ENCODE measurements at places on chromosomes 3 and 15.

GRCh38 chr15:60003243-60004008, 685 bp upstream of the FOXB1 start:
- DNase-seq: no peak

GRCh38 chr15:85789496-85789875, 5.2 kb downstream of the KLHL25 start:
- DNase-seq: no peak

- no peak for DNase-seq
Observed at GRCh38 chr15:78389738-78390137, 48.3 kb upstream of the IREB2 start.

GRCh38 chr3:193731656-193732055, 138.6 kb downstream of the OPA1 start:
- no peak for DNase-seq

- peak; percentile 35 for DNase-seq
Observed at GRCh38 chr3:57803647-57804081, 47.6 kb downstream of the SLMAP start.

DNA sequence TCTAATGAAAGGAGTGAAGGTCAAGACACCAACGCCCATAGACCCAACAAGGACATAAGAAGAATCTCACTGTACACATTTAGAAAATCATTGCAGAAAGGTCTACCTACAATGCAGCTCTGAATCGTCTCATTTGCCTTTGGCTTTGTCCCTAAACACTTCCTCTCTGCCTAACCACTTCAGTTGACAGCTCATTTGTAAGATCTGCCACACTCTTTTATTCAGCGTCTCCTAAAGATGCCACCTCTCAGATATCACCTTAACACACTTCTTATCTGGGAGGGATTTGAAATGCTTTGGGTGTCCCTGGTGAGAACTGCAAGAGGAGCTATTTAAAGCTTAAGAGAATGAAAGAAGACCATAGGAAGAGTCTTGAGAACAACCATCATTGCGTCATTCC, 38.7 kb downstream of the RAB27A start:
- DNase-seq: peak; percentile 18

DNA sequence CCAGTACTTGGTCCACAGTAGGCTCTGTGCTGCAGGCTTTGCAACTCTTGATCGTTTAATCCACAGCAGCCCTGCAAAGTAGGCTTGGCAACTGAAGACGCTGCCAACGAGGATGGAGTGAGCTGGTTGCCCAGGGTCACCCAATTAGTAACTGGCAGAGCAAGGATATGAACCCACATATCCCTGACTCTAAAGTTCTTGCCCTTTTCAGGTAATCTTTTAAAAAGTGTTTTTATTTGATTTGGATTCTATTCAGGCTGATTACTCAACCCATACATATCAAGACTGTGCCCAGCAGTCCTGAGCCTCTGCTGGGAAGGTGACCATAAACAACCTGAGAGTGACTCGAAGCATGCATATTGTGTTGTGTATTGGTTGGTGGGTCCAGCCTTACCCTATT, 50.3 kb downstream of the PSMD6 start:
- no peak for DNase-seq

- no peak for DNase-seq
Observed at GRCh38 chr3:195761567-195762248, 40.9 kb downstream of the MUC20 start.

- DNase-seq: no peak
Observed at GRCh38 chr3:34312684-34313083, 514.3 kb downstream of the PDCD6IP start.

- DNase-seq: no peak
Observed at GRCh38 chr15:30870681-30871080, 33.0 kb upstream of the FAN1 start.

- no peak for DNase-seq
Observed at GRCh38 chr3:186754006-186754405, 29.4 kb upstream of the EIF4A2 start.

GRCh38 chr3:111592936-111593335, 2.2 kb downstream of the ZBED2 start:
- no peak for DNase-seq

DNA sequence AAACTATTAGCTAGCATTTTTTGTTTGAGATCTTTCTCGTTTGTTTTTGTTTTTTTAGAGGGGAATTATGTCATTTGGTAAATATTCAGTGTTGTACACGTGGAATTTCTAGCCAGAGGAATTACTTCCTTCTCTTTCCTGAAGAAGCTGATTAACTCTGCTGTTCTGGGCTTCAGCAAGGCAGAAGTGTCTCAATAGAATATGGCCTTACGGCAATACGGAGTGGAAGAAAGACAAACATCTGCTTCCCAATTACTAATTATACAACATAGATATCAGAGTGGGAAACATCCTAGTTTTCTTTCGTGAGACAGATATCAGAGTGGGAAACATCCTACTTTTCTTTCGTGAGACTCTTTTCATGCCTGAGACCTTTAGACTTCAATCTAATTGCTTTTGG, 11.9 kb downstream of the P3H2 start:
- DNase-seq: no peak

DNA sequence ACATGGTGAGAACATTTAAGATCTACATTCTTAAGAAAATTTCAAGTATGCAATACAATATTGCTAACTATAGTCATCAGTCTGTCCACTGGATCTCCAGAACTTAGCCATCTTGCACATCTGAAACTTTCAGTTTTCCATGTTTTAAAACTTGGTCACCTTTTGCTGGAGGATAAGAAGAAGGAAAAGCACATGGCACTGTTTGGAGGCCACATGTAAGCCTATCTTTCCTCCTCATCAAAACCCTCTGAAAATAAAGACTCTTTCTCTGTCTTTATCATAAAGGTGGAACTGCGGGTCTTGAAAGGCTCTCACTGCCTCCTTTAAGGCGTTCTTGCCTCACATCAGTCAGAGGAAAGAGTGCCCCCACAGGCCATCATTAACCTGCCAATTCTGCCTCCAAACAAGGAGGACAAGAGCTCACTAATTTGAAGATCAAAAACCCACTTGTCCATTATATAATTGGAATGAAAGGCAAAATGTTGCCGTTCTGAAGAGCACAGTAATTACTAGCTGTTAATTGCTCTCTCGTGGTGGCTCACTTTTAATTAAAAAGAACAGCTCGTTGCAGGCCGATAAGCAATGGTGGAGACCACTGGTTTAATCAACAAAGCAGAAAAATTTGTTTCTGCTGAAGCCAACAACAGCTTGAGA, 157.8 kb downstream of the MECOM start:
- DNase-seq: no peak

- DNase-seq: no peak
Observed at GRCh38 chr15:23472678-23473077, 25.6 kb upstream of the GOLGA6L2 start.

GRCh38 chr15:26691249-26691648, 81.6 kb downstream of the GABRB3 start:
- DNase-seq: no peak

- DNase-seq: no peak
Observed at GRCh38 chr3:62261121-62261520, 112.2 kb downstream of the FEZF2 start.

DNA sequence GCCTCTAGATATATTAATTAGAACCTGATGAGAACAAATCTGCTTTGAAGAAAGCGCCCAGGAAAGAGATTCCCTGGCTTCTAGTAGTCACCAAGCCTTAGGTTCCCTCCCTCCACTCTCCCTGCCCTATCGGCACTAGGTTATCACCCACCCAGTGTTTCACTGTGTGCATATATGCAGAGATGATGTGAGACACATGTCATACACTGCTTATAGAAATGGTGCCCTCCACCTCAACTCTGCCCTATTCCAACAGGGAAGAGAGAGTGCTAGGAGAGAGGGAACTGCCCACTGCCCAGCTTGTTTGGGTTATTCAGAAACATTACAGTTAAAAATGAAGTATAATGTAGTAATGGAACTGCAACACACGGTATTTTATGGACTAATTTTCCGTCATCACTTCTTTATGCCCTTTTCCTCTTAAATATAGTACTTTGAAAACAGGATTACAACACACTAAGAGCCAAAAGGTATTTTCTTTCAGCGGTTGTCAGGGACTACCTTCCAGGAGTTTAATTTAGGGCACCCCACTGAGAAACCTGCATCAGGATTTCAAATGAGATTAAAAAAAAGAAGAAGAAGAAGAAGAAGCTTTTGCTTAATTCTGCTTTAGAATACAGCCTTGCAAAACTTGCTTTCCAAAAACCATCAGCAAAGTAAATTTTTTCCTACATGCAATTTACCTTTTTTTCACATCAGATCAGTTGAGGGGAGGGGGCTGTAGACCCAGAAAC, 55.3 kb downstream of the MEIS2 start:
- DNase-seq: no peak

GRCh38 chr3:122232485-122232884, 49.0 kb downstream of the CASR start:
- DNase-seq: no peak

- no peak for DNase-seq
Observed at GRCh38 chr3:111652492-111653180, 57.5 kb upstream of the ZBED2 start.

- peak; percentile 60 for DNase-seq
Observed at GRCh38 chr3:129310111-129311011, 31.7 kb downstream of the HMCES start.

- DNase-seq: no peak
Observed at GRCh38 chr15:92029767-92030166, 176.3 kb downstream of the SLCO3A1 start.

- no peak for DNase-seq
Observed at GRCh38 chr15:69066007-69066995, 51.8 kb downstream of the NOX5 start.

DNA sequence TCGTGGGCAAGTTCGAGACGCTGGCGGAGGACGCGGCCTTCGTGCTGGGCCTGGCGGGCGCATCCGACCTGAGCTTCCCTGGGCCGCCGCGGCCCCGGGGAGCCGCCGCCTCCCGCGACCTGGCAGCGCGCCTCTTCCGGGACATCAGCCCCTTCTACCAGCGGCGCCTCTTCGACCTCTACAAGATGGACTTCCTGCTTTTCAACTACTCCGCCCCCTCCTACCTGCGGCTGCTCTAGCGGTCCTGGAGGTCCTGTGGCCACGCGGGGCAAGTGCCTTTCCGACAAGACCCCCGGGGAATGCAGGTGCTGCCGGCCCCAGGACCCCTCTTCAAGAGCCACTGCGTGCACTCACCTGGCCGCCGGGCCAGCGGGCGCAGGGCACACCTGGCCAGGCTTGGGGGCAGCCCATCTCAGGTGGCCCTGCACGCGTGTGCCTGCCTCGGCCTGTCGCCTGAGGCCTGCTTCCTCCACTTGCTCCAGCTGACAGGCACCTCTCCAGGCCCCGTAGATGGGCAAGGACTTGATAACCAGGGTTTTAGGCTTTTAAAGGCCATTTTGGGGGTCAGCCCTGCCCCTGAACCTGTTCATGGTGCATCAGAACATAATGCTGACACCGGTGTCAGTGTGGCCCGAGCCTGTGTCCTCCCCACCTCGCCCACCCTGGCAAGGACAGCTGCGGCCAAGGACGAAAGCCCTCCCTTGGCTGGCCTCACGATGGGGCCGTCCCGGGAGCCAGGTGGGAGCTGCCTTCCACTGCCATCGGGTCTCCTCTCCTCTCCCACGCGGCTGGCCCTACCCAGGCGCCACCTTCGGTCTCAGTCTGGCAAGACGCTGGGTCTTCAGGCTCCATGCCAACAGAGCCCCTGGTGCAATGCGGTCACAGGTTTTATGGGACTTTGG, 16.1 kb downstream of the C3orf22 start:
- DNase-seq: no peak

DNA sequence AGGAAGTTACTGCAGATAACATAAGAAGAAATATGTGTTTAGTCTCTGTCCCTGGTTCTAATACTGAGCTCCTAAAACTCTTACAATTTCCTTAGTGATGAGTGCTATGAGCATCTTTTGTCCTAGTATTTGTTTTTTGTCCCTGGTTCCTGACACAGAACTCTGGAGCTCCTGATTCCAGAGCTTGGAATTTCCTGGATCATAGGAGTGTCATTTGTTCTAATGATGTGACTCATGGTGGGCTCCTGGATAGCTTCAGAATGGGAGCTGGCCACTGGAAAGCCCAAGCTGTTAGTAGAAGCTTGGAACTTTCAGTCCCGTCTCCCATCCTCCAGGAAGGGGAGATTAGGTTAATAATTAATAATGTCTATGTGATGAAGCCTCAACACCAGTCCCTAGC, 98.2 kb downstream of the CNTN6 start:
- DNase-seq: no peak

DNA sequence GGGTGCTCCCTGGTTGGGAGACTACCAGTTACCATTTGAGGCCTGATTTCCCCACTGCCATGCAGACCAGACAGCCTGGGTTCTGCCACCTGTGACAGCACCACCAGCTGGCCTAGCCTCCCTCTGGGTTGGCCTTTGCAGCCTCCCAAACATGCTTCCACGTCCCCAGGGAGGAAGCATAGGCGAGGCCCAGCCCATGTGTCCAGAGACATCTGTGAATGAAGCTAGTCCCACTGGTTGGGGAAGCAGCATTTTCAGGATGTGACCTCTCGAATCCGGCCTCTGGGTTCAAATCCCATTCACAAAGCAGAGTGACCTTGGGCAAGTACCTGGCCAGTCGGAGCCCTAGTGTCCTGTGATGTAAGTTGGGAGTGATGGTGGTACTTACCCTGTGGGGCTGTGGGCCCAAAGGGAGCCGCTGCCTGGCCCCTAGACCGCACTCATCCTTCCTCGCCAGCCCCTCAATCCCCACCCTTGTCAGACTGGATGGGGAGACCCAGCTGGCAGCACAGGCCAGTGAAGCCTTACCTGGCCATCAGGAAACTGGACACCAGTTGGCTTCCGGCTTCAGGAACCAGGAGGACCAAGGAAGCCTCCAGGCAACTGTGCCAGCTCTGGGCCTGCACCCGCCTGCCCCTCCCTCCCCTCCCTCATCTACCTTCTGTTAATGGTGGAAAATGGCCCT, 6.0 kb downstream of the KLF15 start:
- no peak for DNase-seq

- DNase-seq: no peak
Observed at GRCh38 chr3:183437061-183437460, 8.6 kb upstream of the MCF2L2 start.

DNA sequence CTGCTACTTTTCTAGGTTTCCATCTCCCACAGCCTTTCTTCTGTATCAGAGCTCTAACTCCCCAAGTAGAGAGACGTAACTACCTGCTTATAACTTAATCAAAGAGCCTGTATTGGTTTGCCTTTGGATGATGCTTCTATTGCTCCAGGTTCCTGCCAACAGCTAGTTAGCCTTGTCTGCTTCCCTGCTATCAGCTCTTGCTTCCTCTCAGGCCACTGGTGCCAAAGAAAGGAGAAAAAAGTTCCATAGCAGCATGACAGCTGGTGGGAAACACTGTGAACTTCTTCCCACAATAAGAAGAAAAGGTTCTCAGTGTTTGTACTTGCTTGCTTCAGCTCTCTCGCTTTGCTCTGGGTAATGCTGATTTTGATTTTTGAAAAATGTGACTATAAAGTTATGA, 206.6 kb downstream of the GBE1 start:
- no peak for DNase-seq

GRCh38 chr3:154926721-154927120, 153.4 kb upstream of the MME start:
- DNase-seq: no peak

DNA sequence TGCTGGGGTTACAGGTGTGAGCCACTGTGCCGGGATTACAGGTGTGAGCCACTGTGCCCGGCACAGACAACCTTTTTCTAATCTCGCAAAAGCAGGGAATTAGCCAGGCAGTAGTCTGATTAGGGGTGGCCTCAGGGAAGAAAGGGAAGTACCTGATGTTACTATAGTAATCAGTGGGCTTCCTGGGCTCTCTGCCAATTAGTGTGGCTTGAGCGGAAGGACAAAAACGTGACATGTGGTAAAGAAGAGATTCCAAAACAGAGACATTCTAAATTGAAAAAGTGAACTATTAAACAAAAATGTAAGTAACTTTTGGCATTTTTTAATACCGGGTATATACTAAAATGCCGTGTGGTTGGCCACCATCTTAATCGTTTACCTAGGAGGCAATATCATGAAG, 48.1 kb downstream of the CFAP20DC start:
- DNase-seq: peak; percentile 43

Measured in suppressor macrophage treated with lipopolysaccharide for 1 hour (primary cell).